ENCODE measurements at places on chromosomes 7 and 10.

GRCh38 chr7:19101909-19102308, 15.5 kb downstream of the TWIST1 start:
- DNase-seq, result no peak

DNA sequence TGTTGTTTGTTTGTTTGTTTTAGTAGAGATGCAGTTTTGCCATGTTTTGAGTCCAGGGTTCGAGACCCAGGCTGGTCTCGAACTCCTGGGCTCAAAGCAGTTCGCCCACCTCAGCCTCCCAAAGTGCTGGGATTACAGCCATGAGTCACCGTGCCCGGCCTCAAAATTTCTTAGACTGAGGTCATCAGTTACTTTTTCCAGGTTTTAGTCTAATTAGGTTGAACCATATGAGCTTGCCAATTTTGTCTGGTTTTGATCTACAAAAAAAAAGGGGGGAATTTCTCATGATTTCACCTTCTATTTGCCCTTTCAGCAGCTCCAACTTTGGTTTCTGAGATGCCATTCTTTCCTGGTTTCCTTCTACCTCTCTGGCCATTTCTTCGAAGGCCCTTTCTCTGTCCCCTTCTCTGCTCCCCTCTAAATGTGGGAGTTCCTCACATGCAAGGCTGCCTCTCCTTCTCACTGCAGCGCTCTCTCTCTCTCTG, 5.5 kb downstream of the CUEDC2 start:
- no peak for DNase-seq

DNA sequence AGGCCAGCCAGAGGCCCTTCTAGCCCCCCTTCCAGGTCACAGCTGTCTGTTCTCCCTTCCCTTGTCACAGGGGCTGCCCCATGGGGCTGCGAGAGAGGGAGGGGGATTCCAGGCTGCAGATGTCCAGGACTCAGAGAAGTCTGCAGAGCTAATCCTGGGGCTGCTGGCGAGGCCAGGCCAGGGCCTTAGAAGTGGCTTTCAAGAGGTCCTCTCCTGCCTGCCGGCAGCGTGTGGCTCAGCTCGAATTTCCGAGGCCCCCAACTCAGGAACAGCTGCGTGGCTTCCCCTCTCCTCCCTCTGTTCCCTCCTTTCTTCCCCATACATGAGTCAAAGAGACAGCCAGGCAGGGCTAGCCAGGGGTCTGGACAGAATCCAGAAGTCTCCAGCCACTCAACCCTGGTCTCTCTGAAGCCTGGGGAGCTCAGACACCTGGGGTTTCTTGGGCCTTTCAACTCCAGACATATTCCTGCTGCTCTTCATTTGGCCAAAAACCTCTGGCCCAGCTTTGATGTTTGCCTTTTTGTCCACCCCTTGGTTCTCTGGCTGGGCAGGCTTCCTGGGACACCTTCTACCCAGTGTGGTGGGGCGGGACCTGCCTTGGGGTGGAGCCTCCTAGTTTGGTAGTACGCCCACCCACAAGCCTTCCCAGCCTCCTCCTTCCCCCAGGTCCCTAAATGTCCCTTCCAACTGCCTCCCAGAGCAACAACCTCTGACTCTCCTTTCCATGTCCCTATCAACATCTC, 21.8 kb upstream of the EIF5AL1 start:
- DNase-seq, result no peak

- no peak for DNase-seq
These were observed 23.7 kb downstream of the TSPAN14 start for GRCh38 chr10:80477813-80478212.

- DNase-seq, result no peak
These were observed 77.8 kb downstream of the TCERG1L start for GRCh38 chr10:131233611-131234258.

DNA sequence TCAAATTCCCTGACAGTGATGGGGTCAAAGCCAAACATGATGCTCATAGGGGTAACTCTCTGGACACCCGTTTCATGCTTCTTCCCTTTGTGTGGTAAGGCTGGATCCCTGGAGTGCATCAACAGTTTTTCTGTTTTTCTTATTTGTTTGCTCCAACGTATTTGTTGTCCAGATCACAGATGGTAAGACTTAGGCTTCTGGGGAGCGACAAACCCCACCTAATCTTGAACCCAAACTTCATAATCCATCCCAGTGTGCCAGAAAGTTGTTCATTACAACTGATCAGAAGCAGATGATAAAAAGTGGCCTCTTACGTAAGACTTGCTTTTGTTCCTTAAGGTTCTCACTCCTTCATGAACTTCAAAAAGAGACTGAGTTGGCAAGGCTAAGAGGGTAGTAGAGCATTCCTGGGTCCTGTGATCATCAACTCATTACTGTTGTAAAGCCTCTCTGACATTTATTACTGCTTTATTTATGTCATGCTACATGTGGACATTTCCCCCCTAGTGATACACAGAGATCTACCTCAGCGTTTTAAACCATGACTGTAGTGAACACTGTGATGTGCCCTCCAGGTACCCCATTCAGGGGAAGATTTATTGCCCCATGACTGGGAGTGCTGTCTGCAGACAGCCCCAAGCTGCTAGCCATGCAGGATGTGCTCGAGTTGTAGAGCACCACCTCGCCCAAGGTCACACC, 125.6 kb downstream of the CCDC71L start:
- DNase-seq, result no peak

DNA sequence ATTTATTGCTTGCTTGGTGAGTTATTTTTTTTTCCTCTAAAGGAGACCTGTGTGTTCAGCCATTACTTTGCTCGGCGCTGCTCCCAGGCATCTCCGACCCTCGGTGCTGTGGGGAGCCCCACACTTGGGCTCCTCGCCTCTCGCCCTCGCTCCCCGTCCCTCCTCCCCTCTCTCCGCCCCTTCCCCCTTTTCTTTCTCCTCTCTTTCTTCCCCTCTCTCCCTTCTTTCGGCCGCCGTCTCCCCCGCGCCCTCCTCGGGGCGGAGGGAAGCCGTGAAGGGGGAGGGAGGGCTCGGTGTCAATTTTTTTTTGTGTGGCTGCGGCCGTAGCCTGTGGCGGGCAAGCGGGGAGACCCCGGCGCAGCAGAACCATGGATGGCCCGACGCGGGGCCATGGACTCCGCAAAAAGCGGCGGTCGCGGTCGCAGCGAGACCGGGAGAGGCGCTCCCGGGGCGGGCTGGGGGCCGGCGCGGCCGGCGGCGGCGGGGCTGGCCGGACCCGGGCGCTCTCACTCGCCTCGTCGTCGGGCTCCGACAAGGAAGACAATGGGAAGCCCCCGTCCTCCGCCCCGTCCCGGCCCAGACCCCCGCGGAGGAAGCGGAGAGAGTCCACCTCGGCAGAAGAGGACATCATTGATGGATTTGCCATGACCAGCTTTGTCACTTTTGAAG, 1.1 kb downstream of the AUTS2 start:
- no peak for DNase-seq

- no peak for DNase-seq
These were observed 4.9 kb upstream of the ABCB4 start for GRCh38 chr7:87480386-87480785.

DNA sequence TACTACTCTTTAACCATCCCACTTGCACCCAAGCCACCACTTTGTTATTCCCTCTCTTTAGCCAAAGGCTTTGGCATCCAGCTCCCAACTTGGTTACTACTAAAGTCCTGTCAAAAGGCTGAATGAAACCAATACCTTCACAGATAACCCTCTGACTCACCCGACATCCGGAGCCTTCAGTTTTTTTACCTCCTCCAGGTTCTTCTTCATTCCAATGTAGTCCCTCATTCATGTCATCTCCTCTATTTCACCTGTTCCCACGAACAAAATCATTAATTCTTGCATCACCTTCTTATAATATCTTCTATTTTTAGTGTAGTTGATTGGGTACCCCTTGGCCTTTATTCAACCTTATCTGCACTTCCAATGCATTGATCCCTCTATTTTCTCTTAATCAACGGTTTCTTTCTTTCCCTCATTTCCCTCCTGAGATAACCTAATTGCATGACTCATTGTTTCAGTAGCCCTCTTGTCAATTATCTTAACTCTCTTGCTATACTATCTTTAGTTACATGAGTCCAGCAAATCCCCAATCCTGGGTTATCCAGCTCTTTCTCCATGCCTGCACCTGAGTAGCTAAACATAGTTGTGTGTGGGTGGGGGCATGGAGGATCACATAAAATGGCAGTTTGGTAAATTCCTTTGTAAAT, 87.2 kb upstream of the COL1A2 start:
- no peak for DNase-seq

- no peak for DNase-seq
These were observed 51.4 kb downstream of the FBXW4 start for GRCh38 chr10:101643546-101643945.

DNA sequence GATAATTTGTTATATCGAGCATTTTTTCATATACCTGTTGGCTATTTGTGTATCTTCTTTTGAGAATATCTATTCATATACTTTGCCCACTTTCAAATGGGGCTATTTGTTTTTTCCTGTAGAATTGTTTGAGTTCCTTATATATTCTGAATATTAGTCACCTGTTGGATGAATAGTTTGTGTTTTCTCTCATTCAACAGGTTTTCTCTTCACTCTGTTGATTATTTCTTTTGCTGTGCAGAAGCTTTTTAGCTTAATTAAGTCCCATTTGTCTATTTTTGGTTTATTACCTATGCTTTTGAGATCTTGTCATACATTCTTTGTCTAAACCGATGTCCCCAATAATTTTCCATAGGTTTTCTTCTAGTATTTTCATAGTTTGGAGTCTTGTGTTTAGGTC, 65.3 kb downstream of the VTI1A start:
- DNase-seq, result no peak

- DNase-seq, result no peak
These were observed 48.3 kb upstream of the SEPHS1 start for GRCh38 chr10:13396369-13396768.

DNA sequence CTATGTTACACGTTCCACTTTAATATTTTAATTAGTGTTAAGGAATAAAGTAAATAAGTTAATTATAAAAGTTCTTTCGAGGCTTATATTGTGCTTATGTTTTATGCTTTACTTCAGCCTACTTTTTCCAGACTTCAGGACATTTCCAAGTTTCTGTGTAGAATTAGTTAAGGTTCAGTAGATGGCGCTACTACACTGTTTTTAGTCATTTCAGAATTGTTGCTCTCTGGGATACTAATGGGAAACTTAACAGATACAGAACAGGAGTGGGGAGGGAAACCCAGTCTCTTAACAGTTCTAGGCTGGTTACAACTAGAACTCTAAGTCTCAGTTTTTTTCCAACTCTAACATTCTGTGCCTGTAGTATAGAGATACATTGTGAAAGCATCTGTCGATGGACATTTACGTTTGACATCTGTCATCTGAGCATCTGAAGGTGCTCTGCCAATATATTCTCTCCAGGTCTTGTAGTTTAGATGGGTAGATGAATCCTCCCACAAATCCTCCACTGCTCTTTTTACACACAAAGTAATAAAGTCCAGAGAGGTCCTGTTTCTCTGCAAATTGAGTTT, 56.8 kb upstream of the FAM171A1 start:
- peak; percentile 62 for DNase-seq

DNA sequence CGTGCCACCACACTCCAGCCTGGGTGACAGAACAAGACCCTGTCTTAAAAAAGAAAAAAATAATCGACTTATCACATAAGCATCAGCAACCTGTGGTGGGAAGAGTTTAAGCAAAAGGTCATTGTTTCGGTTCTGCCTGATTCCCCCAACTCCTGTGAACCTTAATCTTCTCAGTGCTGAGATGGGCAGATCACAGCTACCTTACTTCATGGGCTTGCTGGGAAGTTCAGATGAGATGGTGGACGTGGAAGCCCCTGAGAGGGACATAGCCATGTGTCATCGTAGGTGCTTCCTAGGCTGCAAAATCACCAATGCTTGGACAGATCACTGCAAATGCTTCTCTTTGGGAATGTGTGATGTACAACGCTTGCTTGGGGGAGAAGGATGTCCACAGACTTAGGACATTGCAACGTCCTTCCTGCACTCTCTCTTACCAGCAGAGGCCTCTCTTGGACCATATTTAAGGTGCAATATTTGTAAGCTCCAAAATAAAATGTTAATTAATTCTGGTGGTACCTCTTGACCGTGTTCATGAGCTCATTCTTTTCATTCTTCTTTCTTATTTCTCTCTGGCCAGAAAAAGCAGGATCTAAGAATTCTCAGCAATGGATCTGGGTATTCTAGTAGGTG, 8.6 kb downstream of the GJD4 start:
- no peak for DNase-seq

DNA sequence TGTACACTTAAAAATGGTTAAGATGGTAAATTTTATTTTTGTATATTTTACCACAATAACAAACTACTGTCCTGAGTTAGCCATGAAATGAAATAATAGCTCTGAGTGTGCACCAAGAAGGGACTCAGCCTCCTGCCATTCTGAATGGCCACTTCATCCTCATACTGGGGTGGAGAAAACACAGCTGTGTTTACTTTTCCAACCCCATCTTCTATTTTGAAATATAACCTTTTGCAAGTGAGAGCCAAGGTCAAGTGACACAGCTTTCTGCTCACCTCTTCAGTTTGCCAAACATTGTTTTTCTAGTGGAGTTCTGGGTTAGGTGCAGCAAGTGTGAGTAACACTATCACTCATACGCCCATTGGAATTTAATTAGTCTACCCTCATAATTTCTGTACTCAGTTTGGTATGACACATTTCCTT, 107.4 kb upstream of the GLCCI1 start:
- DNase-seq, result no peak

GRCh38 chr10:72276013-72276387, 2.3 kb downstream of the DDIT4 start:
- peak; percentile 50 for DNase-seq

DNA sequence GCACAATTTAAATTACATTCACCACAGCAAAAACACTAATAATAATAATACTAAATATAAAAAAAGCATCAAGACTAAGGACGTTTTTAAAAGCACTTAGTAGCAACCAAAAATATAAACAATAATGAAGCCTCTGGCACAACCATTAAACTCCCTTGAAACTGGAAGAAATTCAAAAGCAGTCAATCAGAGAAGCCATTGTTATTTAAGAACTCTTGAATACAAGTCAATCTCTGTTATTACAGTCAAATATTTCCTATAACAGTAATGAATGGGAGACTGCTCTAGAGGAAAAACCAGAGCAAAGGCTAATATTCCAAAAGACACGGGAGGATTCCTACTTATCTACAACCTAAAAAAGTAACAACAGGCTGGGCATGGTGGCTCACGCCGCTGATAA, 164.2 kb downstream of the KMT2E start:
- no peak for DNase-seq

- no peak for DNase-seq
These were observed 46.2 kb downstream of the TMEM60 start for GRCh38 chr7:77752016-77752415.

DNA sequence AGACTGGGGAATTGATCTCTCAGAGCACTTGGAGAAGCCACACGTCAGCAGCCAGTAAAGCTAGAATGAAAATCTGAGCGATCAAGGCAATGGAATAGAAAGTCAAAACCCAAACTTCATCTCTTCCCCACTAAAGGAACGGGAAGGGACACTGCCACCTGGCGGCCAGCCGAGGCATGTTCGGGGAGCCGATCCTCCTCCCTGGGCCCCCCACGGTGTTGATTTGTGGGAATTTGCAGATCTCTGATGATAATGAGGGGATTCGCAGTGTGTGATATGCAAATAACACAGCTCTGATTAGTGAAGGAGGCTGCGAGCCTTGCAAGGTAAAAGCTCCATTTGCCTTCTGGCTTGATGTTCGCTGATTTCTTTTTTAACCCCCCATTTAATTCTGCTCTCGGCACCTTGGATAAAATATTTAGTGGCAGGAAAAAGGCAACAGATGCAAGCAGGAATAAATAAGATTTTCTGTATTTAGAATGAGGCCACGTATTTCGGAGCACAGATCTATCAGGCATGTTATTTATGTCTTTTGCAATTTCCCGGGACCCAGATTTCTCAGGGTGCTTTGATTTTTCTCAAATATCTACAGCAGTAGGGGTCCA, 258.6 kb downstream of the PAXIP1 start:
- DNase-seq, result peak; percentile 3

Measured in hematopoietic multipotent progenitor cell treated with erythropoietin and hydrocortisone succinate and interleukin-3 and kit ligand, for 15 days (in vitro differentiated cells).